Stimulated activated memory B cell treated with anti-CD40 and anti-IgM and Interleukin-4, amounts not matched to agents 10 μg/mL and 1 μg/mL and 100 μg/mL, for 72 hours (primary cell): ENCODE measurements at places on chromosomes 2 and 18.

DNA sequence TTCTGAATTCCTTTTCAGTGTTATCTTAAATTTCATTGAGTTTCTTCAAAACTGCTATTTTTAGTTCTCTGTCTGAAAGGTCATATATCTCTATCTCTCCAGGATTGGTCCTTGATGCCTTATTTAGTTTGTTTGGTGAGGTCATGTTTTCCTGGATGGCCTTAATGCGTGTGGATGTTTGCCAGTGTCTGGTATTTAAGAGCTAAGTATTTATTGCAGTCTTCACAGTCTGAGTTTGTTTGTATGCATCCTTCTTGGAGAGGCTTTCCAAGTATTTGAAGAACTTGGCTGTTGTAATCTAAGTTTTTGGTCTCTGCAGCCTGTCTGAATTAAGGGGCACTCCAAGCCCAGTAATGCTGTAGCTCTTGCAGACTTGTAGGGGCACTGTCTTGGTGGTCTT, 249.3 kb downstream of the ZNF385B start:
- no peak for ATAC-seq

DNA sequence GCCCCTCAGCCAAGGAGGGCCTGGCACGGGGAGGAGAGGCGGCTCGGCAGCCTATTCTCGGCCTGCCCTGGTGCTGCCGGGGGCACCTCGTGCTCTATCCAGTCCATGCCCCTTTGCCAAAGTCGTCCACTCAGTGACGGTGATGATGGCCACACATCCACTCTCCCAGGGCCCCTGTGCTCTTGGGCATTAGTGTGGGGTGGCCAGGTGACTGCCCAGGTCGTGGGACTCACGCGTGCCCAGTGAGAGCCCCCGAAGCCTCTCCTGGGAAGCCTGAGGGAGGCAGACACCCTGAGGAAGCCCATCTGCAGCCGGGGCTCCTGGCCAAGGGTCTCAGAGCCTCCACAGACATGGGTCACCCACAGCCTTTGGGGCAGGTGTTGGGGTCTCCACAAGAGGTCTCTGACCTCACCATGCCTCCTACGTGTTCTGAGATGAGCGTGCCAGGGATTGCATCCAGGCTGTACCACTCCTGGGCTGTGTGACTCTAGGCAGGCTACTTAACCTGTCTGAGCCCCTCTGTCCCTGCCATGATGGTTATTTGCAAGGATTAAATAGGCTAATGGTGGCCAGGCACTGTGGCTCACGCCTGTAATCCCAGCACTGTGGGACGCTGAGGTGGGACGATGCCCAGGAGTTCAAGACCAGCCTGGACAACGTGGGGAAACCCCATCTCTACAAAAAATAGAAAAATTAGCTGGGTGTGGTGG, 12.9 kb downstream of the RAMP1 start:
- ATAC-seq: no peak

DNA sequence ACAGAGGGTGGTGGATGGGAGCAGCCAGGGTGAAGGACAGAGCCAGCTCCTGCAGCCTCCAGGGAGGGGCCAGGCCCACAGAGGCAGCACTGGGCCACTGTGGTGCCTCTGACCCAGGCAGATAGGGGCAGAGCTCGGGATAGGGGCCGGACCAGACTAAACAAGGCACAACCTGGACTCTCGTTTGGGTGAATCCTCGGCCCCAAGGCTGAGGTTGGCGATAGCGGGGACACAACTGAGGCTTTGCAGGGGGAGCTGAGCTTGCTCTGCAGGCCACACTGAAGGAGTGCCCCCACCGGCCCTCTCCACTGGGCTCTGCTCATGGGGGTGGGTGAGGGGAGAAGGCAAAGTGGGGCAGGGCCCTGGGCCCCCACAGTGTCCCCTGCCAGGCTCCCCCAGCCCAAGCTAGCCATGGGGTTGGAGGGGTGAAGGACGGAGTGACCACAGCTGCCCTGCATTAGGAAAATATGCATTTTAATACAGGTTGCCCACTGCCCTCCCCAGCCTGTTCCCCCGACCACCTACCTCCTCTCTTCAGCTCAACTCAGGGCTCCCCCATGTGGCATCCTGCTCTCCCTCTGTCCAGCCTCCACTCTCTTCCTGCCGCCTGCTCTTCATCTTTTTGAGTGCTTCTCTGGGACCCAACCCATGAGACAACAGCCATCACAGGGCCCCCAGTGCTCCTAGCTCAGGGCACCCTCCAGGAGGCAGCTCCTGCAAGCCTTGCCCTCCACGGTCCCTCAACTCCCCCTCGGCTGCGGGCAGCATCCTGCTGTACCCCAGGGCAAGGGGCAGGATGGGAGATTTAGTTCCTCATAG, 152.8 kb downstream of the INHBB start:
- ATAC-seq: no peak

- ATAC-seq: no peak
Observed at GRCh38 chr18:63216516-63217311, 102.9 kb downstream of the BCL2 start.

- no peak for ATAC-seq
Observed at GRCh38 chr2:211745295-211746097, 793.1 kb downstream of the ERBB4 start.

DNA sequence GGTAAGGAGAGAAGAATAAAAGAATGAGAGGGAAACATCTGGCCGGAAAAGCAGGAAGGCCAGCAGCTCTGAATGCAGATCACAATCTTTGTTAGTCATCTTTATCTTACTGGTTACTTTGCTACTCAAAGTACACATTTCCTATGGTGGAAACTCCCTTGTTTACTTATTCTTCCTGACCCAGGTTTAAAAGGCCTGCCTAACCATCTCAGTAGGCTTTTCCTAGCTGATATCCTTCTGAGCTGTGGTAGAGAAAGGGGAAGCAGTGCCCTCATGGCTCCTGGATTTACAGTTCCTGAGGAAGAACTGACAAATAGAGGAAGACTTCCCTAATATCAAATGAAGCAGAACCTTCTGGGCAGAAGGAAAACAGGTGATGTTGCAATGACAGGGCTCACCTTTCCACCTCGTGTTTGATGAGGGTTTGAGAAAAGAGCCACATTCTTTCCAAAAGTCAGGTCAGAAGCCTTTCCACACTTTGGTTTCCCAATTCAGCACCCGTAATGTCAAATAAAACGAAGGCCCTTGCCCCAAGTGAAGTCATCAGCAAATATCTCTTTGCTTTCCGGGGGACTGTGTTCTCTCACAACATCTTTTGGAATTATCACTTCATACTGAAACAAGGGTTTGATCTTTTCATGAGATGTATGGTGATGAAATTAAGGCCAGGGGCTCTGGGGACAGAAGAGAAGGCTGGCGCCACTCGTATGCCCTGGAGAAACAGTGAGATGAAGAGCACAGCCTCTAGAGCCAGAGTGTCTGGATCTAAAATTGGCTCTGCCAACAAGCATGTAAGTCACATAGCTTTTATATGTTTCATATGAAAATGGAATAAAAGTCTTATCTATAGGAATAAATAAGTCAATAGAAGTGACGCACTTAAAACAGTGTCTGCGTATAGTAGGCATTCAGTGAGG, 26.7 kb upstream of the APOB start:
- ATAC-seq: no peak

- ATAC-seq: no peak
Observed at GRCh38 chr18:70366174-70366573, 77.3 kb downstream of the SOCS6 start.

DNA sequence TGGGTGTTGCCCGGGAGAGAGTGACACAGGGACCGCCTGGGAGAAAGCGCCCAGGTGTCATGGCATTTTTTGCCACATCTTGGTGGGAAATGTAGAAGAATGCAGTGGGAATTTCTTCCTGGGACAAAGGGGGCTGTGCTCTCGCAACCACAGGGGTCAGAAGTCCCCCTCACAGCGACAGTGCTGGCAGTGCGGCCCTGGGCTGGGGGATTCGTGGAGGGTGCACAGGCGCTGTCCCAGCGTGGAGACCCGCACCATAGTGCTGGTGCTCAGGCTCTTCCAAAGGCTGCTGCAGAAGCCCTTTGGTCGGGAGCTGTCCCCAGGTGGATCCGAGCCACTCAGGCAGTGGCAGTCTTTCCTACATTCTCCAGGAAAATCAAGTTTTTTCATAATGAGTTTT, 128.8 kb upstream of the SOX11 start:
- ATAC-seq: no peak

- ATAC-seq: no peak
Observed at GRCh38 chr18:3454365-3455089, 4.6 kb downstream of the TGIF1 start.
